ENCODE measurements at places on chromosomes 1 and 21.

DNA sequence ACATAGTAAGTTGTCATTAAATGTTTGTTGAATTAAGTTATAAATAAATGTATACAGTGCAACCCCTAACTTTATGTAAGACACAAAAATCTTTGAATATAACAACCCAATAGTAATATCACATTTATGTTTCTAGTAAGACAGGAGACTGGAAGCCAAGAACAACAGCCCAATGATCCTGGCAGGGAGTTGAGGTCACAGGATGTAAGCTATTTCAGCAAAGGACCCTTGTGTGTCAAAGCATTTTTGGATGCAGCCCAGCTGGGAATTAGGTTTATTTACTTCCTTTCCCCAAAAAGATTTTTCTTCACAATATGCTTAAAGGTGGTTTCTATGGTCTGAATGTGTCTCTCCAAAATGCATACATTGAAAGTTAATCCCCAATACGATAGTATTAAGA is 34.0 kb upstream of the ABCA4 start:
- DNase-seq: no peak

DNA sequence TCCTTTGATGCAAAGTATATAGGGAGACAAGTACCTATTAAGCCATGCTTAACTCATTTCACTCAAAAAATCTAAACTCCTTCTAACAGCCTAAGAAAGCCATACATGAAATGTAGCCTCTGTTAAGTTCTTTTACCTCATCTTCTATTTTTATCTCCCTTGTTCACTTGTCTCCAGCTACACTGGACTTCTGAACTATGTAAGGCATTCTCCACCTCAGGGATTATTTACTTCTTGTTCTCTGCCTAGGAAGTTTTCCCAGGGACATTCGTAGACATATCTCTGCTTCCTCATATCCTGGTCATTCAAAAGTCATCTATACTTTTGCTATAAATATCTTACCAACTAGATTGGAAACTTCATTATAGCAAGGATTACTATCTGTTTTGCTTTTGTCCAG is 96.9 kb downstream of the COP1 start:
- no peak for DNase-seq

- no peak for DNase-seq
These were observed 132.0 kb upstream of the CTTNBP2NL start for GRCh38 chr1:112264010-112264409.

- DNase-seq: no peak
These were observed 88.6 kb downstream of the SELENOF start for GRCh38 chr1:86825319-86825718.

- DNase-seq: no peak
These were observed 1378.1 kb upstream of the PRMT6 start for GRCh38 chr1:105678334-105678733.

- no peak for DNase-seq
These were observed 4.2 kb downstream of the STXBP3 start for GRCh38 chr1:108750476-108751181.

- no peak for DNase-seq
These were observed 3.3 kb downstream of the THAP3 start for GRCh38 chr1:6627841-6628545.

- DNase-seq: no peak
These were observed 8.2 kb downstream of the KCNA2 start for GRCh38 chr1:110597966-110598365.

GRCh38 chr1:17616731-17617279 is 77.3 kb downstream of the ARHGEF10L start:
- no peak for DNase-seq

DNA sequence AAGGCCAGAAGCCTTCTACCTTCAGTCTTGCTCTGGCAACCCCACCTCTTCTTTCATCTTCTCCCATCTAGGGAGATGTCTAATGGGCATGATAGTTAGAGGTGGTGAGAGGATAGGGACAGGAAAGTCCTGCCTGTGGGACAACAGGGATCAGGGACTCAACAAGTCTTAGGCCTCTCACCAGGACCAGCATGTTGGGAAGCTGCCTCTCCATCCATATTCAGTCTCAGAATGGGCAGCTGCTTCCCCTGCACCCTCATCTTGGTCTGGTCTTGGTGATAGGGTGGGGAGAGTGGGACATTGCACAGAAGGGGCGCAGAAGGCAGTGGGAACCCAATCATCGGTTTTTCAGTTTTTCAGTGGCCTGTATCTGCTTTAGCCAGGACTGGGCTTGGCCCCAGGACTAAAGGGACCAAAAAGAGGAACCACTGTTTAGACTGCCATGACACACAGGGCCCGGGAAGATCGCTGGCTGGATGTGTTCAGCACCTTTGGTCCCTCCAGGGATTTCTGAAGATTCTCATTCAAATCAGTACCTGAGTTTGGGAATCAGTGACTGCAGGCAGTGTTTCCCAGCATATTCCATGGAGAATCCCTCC is 12.7 kb downstream of the RHEX start:
- DNase-seq: no peak

DNA sequence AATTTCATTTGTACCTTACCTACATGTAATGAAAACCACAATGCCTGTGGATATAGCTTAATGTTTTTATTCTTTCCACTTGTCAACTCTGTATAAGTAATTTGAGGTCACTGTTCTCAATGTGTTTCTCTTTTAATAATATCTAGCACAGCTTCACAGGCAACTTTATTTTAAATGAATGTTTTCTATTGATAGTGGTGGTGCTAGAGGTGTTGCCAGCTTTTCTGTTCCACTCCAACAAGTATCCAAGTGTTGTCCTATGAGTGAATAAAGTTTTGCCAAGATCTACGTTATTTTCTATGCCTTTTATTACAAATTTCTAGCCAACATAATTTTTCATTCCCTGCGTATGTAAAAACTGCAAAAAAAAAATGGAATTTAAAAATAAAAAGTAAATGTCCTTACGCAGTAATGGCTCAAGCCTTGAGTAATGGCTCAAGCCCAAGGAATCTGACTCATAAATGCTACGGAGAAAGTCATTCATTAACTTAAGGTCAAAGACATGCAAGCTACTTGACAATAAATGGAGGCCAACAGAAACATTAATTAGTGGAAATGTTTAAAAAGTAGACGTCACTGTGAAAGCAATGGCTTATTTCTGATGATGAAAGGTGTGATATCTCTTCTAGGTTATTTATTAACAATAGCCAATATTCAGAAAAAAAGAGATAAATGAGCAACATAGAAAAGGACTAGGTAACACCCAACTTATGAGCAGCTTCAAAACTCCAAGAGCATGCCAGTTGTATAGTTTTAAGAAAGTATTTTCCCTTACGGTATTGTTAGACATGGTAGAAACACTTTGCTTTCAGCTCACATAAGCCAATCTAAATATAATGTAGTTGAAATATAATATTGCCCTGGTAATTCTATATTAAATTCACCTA is 71.4 kb downstream of the SLC44A5 start:
- no peak for DNase-seq

DNA sequence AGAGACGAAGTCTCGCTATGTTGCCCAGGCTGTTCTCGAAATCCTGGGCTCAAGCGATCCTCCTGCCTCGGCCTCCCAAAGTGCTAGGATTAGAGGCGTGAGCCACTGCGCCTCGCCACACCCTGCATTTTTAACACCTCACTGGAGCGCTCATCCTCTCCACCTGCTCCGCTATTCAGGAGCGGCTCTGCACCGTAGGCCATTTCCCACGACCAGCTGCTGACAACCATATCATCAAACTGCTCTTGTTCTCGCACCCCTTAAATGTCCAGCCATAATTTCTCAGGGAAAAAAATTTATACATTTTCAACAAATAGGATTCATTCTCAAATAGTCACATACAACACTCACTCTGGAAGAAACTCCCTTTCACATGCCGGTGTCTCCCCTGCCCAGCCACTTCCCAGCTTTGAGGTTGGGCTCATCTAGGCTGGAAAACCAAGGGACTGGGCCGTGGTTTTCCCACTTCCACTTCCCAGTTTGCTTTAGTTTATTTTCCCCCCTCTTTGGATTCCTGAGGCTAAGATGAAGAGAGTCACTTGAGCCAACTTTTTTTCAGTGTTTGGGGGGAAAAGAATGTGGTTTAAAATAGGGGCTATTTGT is 639 bp upstream of the IPO9 start:
- DNase-seq: no peak

DNA sequence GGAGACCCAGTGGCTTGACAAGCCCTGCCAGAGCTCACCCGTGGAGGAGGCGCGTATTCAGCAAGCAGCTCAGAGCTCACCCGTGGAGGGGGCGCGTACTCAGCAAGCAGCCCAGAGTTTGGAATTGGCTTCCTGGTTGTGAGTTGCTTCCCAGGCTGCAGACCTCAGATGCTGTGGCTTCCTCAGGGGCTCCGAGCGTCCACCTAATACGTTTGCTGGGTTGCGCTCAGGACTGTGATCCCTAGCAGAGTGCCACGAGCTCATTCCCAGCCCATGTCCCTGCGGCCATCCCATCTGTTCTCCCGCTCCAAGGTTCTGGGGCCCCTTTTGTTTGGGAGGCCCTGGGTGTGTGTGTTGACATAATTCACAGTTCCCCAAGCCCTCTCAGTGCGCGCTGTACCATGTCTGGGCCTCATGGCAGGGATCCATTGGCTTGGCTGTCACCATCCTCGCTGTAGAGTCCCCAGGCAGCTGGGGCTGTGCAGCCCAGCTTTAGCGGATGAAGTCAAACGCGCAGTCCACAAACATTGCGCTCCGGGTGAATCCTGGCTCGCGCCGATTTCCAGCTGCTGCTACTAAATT is 3.6 kb downstream of the AJAP1 start:
- DNase-seq: no peak

DNA sequence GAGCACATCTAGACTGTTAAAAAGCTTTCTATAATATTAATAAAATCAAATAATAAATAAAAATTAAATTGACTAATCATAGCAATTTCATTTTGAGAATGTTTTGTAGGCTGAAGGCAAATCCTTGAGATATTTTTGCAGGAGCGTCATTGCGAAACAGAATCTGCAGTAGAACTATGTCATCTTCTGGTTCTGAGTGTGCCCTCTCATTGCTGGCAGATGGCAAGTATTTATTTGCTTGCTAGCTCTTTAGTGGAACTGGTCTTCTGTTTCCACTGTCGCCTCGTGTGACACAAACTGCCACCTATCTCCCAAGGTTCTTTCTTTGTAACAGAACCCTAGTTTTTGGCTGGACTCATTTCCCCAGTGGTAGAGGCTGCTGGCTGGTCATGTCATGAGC is 19.0 kb upstream of the IRF2BP2 start:
- DNase-seq: no peak

- DNase-seq: no peak
These were observed 40.2 kb upstream of the MPZL1 start for GRCh38 chr1:167681451-167682098.

GRCh38 chr1:159867664-159868026 is 5.2 kb upstream of the VSIG8 start:
- DNase-seq: no peak

DNA sequence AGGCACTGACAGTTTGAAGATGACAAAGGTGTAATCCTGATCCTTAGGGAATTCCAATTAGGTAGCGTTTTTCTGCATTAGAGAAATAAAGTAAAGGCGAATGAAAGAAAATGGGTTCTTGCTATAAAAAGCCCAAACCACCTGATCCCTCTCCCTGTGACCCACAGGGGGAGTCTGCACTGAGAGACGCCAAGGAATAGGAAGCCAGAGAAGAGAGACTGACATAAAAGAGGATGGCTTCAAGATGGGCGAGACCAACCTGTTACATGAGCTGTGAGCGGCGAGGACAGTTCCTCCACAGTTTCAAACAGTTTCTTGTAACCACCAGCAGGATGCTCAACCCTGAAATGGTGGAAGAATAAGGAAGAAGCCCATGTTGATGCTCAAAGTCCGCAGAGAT is 1.4 kb downstream of the RPE65 start:
- DNase-seq: no peak

DNA sequence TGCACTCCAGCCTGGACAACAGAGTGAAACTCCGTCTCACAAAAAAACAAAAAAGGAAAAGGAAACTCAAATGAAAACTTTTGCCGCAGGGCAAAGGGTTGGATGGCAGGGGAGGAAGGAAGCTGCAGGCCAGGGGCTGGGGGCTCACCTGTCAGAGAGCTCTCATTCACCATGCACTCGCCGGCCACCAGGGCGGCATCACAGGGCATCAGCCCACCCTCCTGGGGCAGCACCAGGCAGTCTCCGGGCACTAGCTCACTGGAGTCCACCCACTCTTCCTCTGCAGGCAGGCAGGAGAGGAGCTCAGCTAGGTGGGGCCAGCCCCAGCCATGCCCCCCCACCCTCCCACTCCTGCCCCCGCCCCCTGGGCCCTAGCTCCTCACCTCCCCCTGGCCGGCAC is 11.9 kb downstream of the ATP13A2 start:
- no peak for DNase-seq

DNA sequence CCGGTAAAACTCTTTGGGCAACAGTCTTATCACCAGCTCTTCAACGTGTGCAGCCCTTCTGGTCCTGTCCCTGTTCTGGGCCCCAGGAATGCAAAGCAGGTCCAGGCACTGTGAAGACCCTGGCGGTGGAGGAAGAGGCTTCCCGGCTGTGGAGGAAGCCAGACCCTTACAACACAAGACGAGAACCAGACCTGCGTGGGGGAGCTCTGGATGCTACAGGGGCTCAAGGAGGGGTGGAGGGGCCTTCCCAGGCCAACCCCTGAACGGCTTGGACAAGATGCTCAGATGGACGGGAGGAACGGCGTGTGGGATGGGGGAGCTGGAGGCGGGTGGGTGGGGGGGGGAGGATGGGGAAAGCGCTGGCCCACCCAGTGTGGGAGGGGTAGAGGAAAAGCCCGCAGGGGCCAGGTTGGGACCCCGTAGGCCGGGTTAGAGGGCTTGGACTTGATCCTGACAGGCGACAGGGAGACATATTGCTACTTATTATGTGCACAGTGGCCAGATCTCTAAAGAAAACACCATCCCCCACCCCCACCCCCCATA is 5.1 kb upstream of the OLIG2 start:
- DNase-seq: no peak

DNA sequence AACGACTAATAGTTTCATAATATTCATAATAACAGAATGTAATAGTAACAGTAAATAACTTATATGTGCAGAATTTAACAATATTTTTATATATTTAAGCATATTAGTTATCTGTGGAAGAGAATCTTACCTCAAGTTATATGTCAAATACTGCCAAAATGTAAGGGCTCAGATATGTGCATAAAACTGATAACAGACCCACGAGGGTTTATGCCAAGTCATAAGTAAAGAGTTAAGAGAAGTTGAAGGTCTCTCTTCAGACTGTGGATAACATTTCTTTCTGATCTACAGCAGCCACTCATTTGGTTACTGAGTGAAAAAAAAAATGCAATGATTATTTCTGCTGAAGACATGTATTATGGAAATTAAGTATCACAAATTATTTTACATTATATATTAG is 1167.8 kb upstream of the NCAM2 start:
- DNase-seq: no peak

DNA sequence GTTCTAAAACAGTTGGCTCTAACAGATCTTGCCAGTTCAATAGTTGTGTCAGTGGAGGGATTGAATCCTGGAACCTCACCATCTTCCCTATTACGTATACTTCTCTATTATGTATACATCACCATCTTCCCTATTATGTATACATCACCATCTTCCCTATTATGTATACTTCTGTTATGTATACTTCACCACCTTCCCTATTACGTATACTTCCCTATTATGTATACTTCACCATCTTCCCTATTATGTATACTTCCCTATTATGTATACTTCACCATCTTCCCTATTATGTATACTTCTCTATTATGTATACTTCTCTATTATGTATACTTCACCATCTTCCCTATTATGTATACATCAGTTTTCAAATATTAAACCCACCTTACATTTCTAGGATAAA is 34.4 kb upstream of the HP1BP3 start:
- no peak for DNase-seq
